ENCODE measurements at places on chromosomes 11 and 22. TPM values are rescaled to one million over a fixed set of nuclear protein-coding genes. Genes with fewer than 3 reads are reported as not detected.
A peak's percentile ranks its signal among the peaks of the same experiment; 100 is the strongest.

- H3K27ac ChIP-seq: no peak overlapping the region
- DNase-seq: no peak
- no peak overlapping the region for H3K4me3 ChIP-seq
Measured at GRCh38 chr11:73866586-73866996, 10.1 kb downstream of the COA4 start.

DNA sequence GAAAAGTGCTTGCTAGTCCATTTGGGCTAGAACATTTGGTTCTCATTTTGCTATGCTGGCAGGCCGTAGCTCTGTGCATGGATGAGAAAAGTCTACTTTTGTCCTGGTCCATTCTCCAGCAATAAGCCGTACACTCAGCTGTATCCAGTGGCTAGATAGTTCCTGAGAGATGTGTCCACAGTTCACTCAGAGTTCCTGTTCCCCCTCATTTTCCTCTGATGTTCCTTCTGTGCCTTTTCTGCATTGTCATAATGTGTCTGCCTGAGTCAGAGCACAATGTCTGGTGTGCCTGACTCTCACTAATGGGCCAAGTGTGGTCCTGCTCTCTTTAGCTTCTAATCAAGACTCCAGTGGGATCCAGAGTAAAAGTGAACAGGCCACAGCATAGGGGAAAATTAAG lies 215.7 kb upstream of the CTSC start:
- no peaks in the 10 kb centered on the region for H3K36me3 ChIP-seq
- DNase-seq: no peak
- no peak overlapping the region for H3K4me3 ChIP-seq

DNA sequence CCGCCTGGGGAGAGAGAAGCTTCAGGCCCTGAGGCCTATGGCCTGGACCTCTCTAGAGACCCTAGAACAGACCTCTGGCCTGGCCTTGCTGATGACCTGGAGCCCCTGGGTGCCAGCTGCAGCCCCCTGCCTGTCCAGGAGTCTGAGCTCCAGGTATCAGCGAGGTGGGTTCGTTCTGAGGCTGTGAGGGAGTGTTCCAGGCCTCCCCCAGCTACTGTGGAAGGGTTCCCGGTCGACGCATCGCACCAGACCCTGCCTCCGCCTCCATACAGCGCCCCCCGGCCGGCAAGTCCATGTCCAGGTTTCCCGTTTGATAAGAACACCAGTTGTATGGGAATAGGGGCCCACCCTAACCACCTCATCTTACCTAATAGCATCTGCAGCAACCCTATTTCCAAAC lies 111.1 kb downstream of the KCNQ1 start:
- no peaks in the 10 kb centered on the region for H3K36me3 ChIP-seq
- no peak overlapping the region for H3K4me3 ChIP-seq

- no peak overlapping the region for H3K27ac ChIP-seq
- H3K36me3 ChIP-seq: no peaks in the 10 kb centered on the region
- DNase-seq: peak; percentile 27
- H3K4me3 ChIP-seq: no peak overlapping the region
- H3K27me3 ChIP-seq: no peaks in the 10 kb centered on the region
Measured at GRCh38 chr11:45025716-45026492, 75.2 kb upstream of the TP53I11 start.

GRCh38 chr11:134254433-134255183 lies 1.2 kb downstream of the ACAD8 start:
- no peak overlapping the region for H3K27ac ChIP-seq
- H3K4me1 ChIP-seq: peaks cover 29% of the 10 kb centered on the region
- no peaks in the 10 kb centered on the region for H3K27me3 ChIP-seq
- H3K36me3 ChIP-seq: peaks cover 12% of the 10 kb centered on the region
- peak overlapping the region; percentile 89 for H3K4me3 ChIP-seq

DNA sequence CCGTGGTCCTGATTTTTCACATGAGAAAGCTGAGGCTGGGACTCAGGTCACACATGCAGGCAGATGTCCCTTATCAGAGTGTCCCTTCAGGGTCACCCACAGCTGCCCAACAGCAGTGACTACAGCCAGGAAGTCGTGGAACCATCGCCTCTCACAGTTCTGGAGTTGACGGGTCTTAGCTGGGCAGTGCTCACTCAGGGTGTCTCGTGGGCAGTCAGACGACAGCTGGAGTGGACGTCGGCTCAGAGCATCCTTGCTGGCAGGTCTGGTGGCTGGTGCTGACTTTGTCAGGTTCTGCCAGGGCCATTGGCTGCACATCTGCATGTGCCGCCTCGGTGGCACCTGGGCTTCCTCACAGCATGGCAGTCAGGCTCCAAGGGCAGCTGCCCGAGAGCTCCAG lies 35.6 kb upstream of the TH start:
- H3K4me1 ChIP-seq: no peaks in the 10 kb centered on the region
- H3K27ac ChIP-seq: no peak overlapping the region
- H3K36me3 ChIP-seq: no peaks in the 10 kb centered on the region
- H3K4me3 ChIP-seq: no peak overlapping the region
- H3K27me3 ChIP-seq: no peaks in the 10 kb centered on the region

DNA sequence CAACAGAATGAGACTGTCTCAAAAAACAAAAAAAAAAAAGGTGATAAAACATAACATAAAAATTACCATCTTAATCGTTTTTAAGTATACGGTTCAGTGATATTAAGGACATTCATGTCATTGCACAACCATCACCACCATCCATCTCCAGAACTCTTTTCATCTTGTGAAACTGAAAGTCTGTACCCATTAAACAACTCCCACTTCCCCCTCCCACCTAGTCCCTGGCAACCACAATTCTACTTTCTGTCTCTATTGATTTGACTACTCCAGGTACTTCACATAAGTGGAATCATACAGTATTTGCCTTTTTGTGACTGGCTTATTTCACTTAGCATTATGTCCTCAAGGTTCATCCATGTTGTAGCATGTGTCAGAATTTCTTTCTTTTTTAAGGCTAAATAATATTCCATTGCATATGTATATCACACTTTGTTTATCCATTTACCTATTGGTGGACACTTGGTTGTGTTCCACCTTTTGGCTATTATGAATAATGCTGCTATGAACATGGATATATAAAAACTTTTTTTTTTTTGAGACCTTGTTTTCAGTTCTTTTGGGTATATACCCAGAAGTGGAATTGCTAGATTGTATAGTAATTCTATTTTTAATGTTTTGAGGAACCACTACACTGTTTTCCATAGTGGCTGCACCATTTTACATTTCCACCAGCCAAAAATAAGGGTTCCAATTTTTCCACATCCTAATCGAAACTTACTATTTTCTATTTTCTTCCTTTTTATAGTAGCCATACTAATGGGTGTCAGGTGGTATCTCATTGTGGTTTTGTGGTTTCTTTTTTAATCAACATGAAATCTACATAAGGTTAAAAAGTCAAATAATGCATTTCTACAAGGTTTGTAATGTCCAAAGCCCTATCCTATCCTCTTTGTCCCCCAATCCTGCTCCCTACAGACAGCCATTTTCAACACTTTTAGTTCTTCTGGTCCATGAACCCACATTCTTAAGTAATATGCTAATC lies 23.4 kb upstream of the PIK3C2A start:
- H3K4me3 ChIP-seq: no peak overlapping the region
- DNase-seq: peak; percentile 63
- H3K27me3 ChIP-seq: peaks cover 11% of the 10 kb centered on the region
- no peaks in the 10 kb centered on the region for H3K36me3 ChIP-seq

DNA sequence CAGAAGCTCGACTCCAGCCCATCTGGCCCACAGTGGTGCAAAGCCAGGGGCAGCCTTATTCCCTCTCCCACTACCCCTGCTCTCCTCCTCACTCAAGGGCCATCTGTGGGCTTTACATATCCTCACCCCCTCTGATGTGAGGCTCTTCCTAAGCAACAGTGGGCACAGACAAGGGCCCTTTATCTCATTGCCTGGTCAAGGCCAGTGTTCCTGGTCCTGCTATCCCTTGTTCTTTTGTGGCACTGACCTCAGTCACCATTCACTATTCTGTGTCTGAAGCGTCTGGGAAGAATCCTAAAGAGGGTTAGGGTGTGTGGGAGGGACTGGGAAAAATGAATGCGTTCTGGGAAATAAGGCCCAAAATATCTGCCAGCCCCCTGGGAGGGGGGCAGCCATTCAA lies 7.3 kb downstream of the DNAL4 start:
- H3K27me3 ChIP-seq: no peaks in the 10 kb centered on the region
- peaks cover 4% of the 10 kb centered on the region for H3K4me1 ChIP-seq

DNA sequence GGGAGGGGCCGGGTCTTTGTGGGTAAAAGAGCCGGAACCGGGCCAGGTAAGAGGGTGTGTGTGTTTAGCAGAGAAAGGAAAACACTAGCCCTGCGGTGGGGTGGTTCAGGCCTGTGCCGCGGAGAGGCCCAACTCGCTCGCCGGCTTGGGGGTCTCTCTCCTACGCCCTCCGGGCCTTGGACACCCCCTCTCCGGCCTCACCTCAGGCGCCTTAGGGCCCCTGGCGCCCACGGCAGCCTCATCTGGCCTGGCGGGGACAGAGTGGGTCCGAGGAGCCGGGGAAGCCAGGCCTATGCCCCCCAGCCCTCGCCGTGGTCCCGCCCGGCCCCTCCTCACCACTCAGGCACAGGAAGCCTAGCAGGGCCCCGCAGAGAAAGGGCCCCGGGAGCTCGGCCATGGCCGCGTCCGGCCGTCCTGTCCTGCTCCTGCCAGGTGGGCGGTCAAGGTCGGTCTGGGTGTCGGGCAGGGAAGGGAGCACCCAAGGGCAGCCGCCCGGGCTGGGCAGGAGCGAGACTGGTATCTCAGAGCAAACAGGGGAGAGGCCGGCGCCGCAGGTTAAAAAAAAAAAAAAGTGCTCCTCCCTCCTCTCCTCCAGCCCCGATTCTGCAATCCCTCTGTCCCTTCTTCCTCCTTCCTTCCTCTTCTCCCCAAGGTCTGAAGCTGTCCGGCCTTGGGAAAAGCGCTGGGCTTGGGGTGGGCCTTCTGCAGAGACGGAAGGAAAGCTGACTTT lies at the start of gene VSIG2:
TSS of gene VSIG2 (minus strand) at position 515 of the 730 bp plus-strand sequence. CDS start at position 397, 118 bp downstream.
- no peak for DNase-seq
- peaks cover 11% of the 10 kb centered on the region for H3K27me3 ChIP-seq
- H3K36me3 ChIP-seq: no peaks in the 10 kb centered on the region
- no peaks in the 10 kb centered on the region for H3K4me1 ChIP-seq
- H3K27ac ChIP-seq: peak within 1 kb of the TSS; percentile 38
- H3K4me3 ChIP-seq: peak within 1 kb of the TSS; percentile 48

Gene UQCC3
- total RNA-seq: 6.2 TPM

Gene SEZ6L
- total RNA-seq: not detected

Gene TSGA10IP
- not detected for total RNA-seq

Gene C1QTNF5
- total RNA-seq: not detected

Gene SPDYC
- not detected for total RNA-seq

All from activated CD4-positive, alpha-beta memory T cell treated with anti-CD3 and anti-CD28 coated beads for 36 hours (primary cell).